ENCODE measurements at places on chromosomes 4 and X.
A peak's percentile ranks its signal among the peaks of the same experiment; 100 is the strongest.

DNA sequence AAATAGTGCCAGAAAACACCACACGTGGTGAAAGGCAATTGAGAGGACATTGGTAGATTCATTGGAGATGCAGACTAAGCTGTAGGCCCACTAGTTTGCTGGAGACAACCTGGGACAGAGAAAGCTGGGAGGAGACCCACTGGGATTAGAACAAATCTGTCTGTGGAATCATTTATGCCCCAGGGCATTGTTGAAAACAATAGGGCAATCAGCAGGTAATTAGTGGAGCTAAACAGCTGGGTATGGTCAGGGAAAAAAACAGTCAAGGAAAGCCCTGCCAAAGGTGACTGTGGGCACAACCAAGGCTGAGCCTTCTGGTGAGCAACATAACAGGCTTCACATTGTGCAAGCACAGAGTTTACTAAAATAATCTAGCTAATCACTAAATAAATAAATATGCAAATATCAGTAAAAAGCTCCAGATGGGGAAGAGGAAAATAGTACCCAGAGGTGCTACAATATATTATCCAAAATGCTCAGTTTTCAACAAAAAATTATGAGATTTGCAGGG is 9.0 kb downstream of the TCEAL3 start:
- DNase-seq, result no peak

- peak; percentile 21 for DNase-seq
These were observed 18.7 kb downstream of the FAM184B start for GRCh38 chr4:17762726-17763125.

GRCh38 chr4:184843984-184844554 is 18.3 kb upstream of the ACSL1 start:
- DNase-seq, result no peak

- no peak for DNase-seq
These were observed 2.9 kb downstream of the ARSF start for GRCh38 chrX:3044196-3044595.

GRCh38 chrX:105647749-105648148 is 174.6 kb upstream of the NRK start:
- no peak for DNase-seq

DNA sequence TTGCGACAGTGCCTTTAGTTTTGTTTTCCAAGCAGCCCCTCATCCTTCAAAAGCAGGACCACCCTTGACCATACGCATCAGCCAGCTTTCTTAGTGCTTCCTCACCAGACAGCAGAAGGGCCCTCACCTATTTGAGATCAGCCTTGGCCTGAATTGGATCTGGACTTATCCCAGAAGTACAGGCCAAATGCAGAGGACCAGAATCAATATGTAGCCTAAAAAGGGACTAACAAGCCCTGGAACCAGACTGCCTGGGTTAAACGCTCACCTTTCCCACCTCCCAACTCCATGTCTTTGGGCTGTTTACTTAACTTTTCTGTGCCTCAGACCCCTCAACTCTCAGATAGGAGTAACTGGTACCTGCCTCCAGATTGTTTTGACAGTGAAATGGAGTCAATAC is 77.7 kb upstream of the ATP6AP2 start:
- no peak for DNase-seq

GRCh38 chr4:182904211-182904761 is 12.9 kb downstream of the DCTD start:
- no peak for DNase-seq

DNA sequence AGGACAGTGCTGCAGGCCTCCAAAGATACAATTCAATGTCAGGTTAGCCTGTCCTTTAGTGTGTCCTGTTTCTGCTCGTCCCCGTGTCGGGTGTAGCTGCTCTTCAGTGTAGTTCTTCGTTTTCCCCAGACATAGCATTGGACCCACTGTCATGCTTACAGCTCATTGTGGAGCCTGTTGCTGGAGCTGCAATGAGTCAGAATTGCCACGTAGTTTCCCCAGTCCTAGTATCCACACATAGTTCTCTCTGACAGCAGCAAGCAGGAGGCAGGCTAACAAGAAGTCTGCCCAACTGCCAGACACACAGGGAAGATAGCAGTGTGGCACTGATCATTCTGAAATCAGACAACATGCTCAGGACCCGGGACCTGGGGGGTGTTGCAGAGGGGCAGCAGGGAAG is 49.2 kb downstream of the MOSPD2 start:
- DNase-seq, result no peak

GRCh38 chrX:40083979-40084359 is 13.8 kb downstream of the BCOR start:
- no peak for DNase-seq

DNA sequence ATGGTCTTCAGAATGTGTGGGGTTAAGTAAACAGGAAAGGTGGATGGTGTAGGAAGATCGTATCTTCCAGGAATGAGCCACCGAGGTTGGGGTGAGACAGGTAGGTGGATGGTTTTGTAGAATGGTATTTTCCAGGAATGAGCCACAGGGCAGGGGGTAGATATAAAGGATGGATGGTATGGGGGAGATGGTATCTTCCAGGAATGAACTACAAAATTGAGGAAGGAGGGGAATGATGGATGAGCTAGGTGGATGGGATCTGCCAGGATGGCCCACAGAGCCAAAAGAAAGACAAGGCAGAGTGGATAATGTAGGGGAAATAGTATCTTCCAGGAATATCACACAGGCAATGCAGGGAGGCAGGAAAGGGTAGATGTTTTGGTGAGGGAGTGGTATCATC is 60.0 kb downstream of the MAOA start:
- no peak for DNase-seq

GRCh38 chr4:109553130-109553529 is 6.9 kb upstream of the MCUB start:
- no peak for DNase-seq

DNA sequence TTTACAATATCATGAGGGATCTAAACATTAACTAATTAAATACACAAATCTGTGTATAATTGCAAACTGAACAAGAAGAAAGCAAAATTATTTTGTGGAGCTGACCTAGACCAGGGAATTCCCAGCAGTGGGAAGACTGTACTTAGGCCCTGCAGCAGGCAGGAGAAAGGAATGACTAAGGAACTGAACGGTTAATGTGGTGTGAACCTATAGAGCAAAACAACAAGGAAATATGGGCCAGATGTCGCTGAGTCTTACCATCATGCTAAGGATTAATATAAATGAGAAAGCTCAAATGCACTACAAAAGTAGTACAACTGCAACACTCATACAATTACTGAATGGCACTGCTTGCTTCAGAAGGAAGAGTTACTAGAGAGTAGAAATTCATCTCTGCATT is 120.3 kb upstream of the ATXN3L start:
- no peak for DNase-seq

DNA sequence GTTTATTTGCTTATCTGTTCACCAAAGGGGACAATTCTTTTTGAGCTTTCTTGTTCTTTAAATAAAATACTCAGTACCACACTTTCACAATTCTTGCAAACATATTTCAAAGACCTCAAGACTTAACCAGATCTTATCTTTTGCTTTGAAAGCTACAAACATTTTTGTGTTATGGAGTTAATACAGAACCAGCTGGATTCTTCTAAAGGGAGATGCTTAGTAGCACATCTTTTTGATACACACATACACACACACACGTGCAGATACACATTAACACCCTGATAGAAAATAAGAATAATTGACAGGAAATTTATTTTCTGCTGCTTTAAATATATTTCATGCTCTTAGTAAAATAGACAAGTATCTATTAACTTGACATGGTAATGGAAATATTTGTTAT is 379.1 kb downstream of the SH2D1A start:
- no peak for DNase-seq

GRCh38 chrX:148874636-148875246 is 374.3 kb downstream of the AFF2 start:
- DNase-seq, result no peak

- DNase-seq, result no peak
These were observed 24.9 kb downstream of the TKTL2 start for GRCh38 chr4:163448540-163449203.

DNA sequence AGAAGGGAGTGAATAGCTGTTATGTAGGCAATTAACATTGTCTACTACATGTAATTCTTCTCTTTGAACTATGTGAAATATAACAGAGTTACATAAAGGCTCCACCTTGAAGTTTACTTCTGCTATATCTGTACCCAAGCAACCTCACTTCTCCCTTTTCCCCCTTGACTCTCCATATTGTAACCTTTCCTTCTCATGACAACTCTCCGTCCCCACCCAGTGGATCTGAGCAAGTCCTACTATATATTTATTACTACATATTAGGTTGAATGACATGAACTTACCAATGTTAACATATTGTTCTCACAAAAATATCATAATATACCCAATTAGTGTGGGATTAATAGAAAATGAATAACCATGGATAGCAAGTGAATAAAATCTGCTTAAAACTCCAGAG is 93.2 kb upstream of the ATP8A1 start:
- no peak for DNase-seq

GRCh38 chrX:38960137-38960536 is 158.9 kb downstream of the MID1IP1 start:
- no peak for DNase-seq

DNA sequence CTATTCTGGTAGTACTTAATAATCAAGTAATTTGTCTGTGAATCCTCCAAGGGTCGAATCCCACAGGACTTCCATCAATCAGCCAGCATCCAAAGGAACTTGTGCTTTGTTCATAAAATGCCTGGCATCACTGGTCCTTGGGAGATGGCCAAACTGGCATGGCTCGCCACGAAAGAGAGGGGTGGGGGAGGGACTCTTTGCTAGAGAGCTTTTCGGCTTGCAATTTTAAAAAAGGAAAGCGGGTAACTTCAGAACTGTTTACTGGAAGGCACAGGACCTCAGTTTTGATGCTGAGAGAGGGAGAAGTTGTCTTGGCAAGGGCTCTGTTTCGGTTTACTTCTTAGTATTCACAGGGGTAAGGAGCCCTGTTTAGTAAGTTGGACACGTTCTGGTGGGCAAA is 79.4 kb upstream of the FHL1 start:
- DNase-seq, result no peak

GRCh38 chrX:3651277-3651676 is 62.2 kb downstream of the PRKX start:
- no peak for DNase-seq

DNA sequence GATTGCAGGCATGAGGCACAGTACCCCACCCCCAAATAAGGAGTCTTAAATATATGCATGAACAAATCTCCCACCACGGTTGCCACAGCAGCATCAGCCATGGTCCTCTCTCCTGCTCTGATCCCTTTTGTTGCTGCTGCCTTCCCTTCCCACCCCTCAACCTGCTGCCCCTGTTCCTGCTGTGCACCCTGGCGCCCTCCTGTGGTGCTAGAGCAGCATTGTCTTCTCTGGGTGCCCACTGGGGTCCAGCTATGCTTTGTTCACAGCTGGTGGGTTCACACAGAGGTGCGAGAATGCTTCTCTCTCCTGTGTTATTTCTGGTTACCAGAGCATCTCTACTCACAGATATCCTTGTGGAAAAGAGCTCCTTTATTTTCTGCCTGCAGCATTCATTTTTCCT is 116.2 kb downstream of the GATB start:
- no peak for DNase-seq

DNA sequence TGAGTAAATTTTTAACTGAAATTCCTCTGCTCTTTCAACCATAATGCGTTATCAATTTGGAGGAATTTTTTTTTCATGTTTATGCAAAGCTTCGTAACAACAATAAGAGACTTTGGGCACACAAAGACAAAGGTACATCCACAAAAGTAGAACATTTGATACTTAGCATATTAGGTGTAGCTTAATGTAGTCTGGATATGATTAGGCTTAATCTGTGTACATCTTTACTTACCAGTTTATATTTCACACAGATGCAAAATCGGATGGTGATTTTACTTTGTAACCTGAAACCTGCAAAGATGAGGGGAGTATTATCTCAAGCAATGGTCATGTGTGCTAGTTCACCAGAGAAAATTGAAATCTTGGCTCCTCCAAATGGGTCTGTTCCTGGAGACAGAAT is 20.3 kb downstream of the AIMP1 start:
- DNase-seq, result peak; percentile 62

DNA sequence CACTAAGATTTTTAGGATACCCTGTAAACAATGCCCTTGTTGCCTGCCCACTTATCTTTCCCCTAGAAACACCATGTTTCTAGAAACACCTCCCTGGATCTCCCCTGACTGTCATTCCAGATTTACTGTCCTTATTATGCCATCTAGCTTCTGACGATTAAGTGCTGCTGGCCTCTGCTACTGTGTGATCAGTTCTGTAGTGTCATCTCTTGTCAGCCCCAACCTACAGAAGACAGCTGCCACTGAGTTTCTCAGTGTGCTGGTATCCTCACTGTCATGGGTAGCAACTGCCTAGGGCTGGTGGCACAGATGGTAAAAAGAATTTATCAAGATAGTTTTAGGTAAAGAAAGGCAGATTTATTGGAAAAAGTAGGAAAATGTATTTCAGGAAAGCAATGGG is 68.7 kb upstream of the WWC2 start:
- no peak for DNase-seq

DNA sequence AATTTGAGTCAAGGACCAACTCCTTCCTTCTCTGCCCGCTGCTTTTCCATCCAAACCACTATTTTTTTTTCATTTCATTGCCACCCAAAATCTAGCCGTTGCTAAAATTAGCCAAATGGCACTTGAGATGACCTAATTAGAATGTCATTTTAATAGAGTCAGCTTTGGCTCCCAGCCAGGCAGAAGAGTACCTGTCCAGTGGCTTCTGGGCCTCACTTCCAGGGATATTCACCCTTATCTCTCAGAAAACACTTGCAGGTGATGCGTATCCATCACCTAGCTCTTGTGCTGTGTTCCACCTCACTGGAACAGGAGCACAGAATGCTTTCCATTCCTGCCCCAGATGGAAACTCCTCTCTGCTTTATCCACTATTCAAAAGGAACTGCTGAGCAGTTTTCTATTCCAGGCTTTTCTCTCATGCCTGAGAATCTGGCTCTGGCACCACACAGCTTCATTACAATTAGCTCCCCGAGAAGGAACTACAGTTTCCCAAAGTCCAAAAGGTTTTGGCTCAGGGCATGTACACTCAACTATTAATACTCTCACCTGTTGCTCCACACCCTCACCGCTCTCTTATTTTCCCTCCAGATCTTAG is 18.5 kb downstream of the MAGEA9B start:
- DNase-seq, result no peak

DNA sequence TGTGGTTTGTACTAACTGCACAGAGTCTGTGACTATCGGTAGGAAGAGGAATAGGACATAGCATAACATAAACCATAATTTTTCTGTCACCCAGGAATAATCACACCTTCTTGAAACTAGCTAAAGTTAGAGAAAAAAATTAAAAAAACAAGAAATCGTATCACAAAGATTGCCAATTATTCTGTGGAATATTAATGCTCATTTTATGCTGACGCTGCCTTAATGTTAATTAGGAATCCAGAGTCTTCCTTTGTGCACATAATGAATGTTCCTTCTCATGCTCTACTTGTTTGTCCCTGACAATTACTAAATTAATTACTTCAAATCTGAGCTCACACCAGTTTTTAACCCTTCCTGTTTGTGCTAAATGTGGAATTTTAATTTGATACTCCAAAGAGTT is 772.7 kb upstream of the EPHA5 start:
- no peak for DNase-seq

All from kidney glomerular epithelial cell (primary cell).